8988T (cell line): ENCODE measurements at places on chromosomes 12 and 14.

- DNase-seq: no peak
Measured at GRCh38 chr12:88856201-88856600, 275.9 kb upstream of the KITLG start.

GRCh38 chr12:122304924-122305323 is 38.6 kb upstream of the VPS33A start:
- DNase-seq: no peak

GRCh38 chr14:52923902-52924575 is 26.8 kb downstream of the FERMT2 start:
- no peak for DNase-seq

DNA sequence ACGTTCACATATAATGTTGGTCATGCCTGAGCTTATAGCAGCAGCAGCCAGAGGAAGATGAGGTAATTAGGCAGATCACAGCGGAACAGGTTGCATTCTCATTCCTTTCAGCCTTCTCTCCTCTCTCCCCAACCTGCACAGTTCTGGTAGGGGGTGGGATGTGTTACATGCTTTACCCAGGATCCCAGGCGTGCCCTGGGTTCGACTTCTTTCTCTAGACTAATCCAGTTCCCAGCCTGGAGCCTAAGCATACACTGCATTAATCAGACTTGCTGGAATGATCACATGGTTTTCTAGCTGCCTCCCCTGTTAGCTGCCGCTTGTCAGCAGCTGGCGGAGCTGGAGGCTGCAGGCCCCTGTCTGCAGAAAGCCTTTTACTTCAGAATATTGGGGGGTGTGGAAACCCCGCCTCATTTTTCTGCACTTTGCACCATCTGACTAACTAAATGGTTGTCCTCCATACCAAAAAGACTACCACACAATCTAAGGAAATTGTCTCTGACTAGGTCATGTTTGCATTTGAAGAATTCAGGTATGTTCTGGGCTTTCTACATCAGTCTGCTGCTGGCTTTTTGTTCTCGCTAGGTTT is 46.0 kb upstream of the EVL start:
- DNase-seq: no peak

- DNase-seq: no peak
Measured at GRCh38 chr14:55128386-55129085, 516 bp upstream of the LGALS3 start.

- no peak for DNase-seq
Measured at GRCh38 chr14:23245282-23245681, 7.5 kb downstream of the RNF212B start.

DNA sequence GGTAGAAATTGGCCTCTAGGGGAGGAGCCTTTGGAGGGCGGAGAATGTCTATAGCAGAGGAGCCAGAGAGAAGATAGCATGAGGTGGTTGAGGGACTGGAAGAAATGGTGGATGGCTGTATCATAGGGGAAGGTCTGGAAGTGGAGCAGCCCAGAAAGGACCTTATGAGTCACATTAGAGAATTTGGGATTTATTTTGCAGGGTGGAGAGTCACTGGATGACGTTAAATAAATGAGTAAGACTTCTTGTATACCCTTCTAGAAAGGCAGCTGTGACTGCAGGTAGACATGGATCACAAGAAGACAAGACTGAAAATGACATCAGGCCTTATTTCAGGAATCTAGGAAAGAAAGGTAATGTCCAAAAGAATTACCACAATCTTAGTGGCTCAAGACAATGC is 208.2 kb upstream of the TMTC1 start:
- no peak for DNase-seq

- no peak for DNase-seq
Measured at GRCh38 chr14:56145965-56146364, 27.8 kb downstream of the PELI2 start.

- DNase-seq: no peak
Measured at GRCh38 chr12:56121204-56121870, 3.3 kb downstream of the ZC3H10 start.

DNA sequence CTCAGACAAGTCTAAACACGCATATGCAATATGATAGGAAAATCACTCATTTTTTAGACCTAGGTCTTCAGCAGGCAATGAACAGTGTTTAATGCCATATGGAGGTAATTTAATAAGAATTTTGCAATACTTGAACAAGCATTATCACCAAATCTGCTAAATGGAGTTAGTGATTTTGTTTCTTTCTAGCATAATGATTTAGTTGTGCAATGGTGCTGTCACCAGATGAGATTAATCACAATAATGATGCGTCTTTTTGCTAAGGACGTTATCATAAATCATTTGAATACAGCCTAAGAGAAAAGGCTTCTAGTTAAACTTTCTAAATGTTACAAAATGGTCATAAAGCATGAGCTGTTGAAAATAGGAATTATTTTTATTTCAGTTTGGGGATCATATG is 170.0 kb upstream of the SLC16A7 start:
- DNase-seq: no peak

DNA sequence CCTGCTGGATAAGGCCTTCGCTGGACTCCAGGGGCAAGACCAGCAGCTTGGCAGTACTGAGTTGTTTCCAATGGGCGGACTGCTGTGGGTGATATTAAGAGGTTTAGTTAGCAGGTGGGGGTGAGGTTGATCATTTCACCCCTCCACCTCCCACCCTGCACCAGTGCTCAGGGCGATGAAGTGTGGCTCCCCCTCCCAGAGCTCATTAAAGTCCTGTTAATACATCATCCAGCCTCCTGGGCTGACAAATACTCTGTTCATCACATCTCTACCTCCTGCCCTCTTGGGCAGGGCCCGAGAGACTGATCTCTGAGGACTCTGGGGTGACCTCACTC is 2.4 kb upstream of the FIGNL2 start:
- no peak for DNase-seq

- no peak for DNase-seq
Measured at GRCh38 chr14:86505808-86506207, 975.9 kb downstream of the FLRT2 start.

DNA sequence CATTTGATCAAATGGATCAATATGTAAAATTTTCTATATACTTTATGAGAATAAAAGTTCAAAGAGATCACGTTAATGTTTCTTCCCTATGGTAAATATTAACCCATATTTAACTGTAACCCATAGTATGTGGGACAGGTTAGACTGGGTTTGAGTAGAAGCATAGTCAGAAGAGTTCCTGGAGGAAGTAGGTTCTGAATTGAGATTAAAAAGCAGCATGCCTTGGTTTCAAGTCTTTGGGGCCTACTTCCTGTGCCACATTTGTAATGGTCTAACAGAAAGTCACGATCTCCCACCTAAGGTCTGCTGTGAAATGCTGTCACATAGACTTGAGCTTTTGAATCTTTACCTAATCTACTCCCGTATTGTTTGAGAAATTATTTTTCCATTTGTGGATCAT is 63.8 kb downstream of the FIGNL2 start:
- DNase-seq: no peak

GRCh38 chr12:87120440-87120839 is 864.2 kb upstream of the MGAT4C start:
- no peak for DNase-seq

DNA sequence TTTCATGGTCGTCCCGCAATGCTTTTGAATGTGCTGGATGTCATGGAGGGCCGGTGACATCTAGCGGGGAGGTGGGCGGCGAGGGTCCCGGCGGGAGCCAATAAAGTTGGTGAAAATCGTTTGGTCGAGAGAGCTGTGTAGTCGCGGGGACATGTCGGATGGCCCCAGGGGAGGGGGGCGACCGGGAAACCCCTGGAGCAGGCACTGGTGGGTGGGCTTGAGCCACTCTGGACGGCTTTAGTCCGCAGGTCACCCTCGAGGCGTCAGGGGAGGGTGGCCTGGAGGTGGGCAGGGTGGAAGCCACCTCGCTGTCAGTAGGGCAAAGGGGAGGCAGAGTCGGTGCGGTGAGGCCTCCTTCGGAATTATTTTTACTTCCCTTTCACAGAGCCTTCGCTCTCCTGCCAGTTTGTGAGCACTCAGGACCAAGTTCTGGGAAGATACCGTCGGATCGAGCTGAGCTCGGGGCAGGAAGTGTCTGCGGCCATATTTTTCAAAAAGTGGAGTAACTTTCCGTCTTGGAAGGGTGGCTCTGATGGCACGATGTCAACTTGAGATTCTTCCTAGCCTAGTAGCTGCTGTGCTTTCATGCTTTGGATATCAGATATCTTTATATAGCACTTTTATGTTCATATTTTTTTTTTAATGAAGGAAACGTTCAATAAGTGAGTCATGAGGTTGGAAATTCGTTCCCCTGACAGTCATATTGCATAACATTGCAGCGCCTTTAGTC is 28.2 kb downstream of the WBP11 start:
- DNase-seq: no peak

DNA sequence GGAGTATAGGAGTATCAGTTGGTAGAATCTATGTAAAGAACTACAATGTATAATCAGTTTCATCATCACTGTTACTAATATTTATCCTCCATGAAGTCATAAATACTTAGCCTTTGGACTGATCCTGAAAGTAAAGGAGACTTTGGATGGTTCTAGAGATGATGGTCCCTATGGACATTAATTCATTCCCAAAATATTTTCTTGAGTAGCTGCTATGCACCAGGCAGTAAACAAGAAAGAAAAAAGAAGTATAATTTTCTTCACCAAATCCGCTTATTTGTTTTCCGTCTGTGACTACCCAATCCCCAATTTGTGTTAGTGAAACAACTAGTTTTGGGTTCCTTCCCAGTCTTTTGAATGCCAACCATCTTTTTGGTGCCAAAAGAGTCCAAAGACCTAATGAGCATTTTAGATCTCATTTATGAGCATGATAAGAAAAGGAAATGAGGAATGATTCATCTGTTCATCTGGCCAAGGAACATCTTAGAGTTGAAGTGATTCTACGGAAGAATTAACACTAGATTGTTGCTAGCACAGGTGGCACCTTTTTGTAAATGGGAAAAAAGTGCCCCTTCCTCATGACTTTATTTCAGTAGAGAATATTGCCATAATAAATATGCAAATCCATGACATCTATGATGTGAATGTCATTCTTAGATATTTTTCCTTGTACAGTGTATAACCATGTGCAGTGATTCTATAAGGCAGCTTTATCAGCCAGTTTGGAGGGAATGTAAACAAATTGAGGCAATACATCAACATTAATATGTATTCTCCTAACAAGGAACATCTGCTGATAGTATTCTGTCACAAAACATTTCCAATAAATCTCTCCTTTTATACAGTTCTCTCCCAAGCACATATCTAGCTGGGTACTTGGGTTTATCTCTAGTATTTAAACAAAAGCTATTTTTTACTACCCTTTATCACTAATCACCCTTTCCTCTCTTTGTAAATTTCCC is 85.1 kb upstream of the CCDC91 start:
- DNase-seq: no peak

DNA sequence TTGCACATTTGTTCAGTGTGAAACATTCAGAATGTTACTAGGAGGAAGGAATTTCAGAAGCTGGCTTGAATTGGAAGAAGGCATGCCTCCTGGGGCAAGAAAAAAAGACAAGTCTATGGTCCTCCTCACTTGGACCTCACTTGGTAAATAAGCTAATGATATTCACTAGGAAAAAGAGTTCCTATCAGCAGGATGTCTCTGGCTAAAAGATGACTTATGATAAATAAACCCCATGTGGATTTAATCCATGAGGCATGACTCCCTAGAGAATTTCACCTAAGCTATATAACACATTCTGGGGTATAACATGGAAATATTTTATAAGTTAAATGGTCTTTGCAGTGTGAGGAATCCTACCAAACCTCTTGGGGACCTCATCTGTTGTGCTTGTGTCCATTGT is 199.9 kb downstream of the LRIG3 start:
- no peak for DNase-seq

GRCh38 chr12:54135621-54136350 is 53.0 kb downstream of the SMUG1 start:
- DNase-seq: no peak

- no peak for DNase-seq
Measured at GRCh38 chr12:59787610-59788009, 191.8 kb downstream of the SLC16A7 start.

GRCh38 chr12:4174417-4174816 is 99.1 kb upstream of the CCND2 start:
- no peak for DNase-seq

DNA sequence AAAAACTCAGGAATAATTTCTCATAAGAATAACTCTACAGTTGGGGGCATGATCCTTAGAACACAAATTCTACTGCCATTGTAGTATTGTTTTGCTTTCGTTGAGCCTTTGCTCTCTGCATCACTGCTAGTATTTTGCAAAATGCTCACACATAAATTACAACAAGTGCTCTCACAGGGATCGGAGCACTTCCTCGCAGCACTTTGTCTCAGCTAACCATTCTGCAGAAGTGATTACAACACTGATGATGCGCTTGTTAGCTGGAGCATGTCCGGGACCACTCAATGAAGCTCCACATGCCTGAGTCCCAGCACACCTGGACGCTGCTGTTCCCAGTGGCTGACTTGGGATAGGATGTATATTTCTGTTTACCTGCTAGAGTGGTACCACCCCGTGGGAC is 31.6 kb downstream of the MOAP1 start:
- no peak for DNase-seq

- no peak for DNase-seq
Measured at GRCh38 chr12:131368668-131369071, 342.2 kb upstream of the SFSWAP start.

DNA sequence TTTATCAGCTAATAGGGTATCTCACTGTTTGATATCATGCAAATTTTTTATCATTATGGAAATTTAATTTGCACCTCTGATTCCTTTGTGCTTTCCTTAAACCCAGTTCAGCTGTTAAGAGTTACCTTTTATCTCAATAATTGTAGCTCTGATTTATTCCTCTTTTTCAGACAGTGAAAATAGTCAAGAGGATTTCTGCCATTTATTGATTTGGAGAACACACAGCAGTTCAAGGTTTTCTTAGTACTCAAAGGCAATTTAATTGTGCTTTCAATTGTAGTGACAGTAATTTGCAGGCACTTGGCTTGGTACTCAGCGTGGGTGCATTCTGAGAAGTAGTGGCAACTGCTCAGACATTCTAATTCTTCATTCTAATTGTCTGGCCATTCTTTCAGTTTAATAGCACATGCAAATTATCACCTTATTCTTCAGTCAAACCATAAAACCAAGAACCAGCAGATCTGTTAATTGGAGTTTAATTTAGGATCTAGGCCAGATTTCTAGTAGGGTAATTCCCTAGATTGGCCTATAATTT is 709.3 kb downstream of the RPS29 start:
- DNase-seq: no peak

- DNase-seq: peak; percentile 35
Measured at GRCh38 chr12:110039085-110039807, 9.1 kb downstream of the C12orf76 start.

DNA sequence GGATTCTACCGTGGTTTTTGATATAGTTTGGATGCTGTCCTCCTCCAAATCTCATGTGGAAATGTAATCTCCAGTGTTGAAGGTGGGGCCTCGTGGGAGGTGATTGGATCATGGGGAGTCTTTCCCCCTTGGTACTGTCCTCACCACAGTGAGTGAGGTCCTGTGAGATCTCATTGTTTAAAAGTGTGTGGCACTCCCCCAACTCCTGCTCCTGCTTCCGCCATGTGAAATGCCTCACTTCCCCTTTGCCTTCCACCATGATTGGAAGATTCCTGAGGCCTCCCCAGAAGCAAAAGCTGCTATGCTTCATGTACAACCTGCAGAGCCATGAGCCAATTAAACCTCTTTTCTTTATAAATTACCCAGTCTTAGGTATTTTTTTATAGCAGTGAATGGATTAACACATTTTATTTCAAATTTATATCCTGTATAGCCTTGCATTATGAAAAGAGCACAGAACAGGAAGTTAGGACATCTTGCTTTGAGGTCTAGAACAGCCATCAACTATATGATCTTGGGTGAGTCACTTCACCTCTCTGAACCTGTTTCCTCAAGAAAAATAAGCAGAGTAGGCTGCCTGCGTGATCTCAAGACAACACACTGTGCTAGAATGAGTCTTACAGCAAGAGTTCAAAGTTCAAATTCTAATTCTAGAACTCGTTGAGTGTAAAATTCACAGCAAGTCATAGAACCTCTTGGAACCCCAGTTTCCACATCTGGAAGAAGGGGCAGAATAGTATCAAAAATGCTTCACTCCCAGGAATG is 160.9 kb upstream of the EEA1 start:
- no peak for DNase-seq
